ENCODE measurements at places on chromosomes 5 and 9.

DNA sequence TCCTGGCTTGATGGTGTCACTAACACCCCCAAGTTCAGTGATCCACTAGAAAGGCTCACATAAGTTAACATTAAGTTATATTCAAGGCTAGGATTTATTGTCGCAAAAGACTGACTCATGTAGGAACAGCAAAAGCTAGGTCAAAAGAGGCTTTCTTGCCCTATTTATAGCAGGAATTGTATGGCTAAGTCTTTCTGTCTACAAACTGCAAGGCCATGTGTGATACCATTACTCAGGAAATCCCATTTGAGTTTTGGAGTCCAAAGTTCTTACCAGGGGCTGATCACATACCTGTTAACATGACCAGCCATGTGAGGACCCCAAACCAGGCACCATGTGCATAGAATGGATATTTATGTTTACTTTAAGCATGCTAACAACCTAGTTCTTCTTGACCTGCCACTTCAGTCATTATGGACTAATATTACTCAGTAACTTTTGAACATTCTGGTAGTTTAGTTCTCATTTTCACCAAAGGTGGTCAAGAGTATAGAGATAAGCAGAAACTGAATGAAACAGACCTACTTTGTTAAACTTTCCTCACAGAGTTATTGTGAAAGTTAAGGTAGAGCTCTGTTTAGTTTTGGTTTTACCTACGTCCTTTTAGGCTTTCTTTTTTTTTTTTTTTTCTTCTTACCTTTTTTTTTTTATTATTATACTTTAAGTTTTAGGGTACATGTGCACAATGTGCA, 281.1 kb downstream of the FER start:
- no peak for DNase-seq

- DNase-seq = no peak
Observed at GRCh38 chr9:106218427-106218826, 524.1 kb downstream of the TMEM38B start.

GRCh38 chr5:153276151-153276550, 214.3 kb upstream of the GRIA1 start:
- DNase-seq = no peak

DNA sequence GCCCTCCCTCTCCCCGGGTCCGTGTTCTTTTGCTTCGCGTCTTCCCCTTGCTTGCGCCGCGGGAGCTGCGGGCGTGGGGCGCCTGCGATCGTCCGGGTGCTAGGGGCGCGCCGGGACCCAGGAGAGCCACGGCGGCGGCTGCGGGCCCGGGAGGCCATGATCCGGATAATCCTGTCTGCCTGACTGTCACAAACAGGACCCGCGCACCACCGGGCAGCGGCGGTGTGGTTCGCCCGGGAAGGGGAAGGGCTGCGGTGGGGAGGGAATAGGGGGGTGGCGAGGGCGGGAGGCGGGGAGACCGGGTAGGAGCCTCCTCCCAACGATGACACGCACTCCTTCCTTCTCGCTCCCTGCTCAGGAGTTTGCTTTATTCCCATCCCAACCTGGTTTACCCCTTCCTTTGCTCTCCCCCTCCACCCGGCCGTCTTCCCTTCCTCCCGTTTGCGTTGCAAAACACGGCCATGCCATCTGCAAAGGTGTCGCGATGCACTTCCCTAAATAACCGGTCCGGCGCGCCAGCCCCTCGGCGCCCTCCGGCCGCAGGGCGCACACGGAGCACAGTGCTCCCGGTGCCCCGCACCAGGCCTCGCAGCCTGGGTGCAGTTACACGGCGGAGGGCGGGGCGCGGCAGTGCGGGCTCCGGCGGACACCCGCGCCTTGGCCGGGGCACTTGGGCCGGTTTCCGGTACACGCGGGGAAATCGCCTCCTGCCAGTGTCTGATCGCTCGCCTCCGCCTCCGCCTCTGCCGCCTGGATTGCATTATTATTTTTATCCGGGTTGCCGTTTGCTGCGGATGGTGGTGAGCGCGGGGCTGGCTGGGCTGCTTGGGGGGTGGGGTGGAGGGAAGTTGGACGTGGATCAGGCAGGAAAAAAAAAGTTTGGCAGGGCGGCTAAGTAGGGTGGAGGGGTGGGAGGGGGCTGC, 1.5 kb downstream of the SMARCA2 start:
- DNase-seq = no peak

DNA sequence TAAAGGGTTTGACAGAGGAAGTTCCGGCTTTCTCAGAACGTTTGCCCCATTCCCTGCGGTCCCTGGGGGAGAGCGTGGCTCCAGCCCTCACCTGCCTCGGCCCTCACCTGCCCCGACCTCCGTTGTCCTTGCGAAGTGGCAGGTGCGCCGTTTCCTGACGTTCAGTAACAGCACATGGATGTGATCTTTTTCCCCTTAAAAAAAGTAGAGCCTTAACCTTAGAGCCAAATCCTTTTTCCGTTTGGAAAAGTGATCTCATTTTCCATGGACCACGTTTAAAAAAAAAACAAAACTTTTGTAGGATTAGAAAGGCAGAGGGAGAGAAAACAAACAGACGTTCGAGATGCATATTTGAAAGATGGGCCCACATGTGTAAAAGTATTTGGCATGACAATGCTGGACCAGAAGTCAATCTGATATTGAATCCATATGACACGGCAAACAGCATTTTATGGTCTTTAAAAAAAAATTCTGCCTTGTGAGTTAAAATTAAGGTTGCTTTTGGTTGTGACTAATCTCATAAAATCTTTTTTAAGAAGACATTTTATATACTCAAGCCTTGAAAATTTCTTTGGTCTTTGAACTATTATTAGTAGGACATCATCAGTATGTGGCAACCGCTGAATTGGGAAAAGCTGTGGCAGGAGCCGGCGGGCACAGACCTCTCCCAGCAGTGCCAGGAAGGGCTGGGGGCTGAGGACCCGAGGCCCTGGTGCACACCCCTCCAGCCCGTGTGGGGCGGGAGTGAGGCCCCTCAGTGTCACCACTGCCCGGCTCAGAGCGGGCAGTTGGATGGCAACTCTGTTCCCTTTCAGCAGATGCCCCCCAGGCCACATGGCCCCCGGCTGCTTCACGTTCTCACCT, 42.5 kb upstream of the EXOC3 start:
- no peak for DNase-seq

GRCh38 chr5:52692039-52692438, 95.7 kb upstream of the ITGA1 start:
- no peak for DNase-seq

GRCh38 chr5:9251379-9251980, 294.4 kb downstream of the SEMA5A start:
- no peak for DNase-seq

- no peak for DNase-seq
Observed at GRCh38 chr5:137372773-137373160, 126.4 kb downstream of the SPOCK1 start.

DNA sequence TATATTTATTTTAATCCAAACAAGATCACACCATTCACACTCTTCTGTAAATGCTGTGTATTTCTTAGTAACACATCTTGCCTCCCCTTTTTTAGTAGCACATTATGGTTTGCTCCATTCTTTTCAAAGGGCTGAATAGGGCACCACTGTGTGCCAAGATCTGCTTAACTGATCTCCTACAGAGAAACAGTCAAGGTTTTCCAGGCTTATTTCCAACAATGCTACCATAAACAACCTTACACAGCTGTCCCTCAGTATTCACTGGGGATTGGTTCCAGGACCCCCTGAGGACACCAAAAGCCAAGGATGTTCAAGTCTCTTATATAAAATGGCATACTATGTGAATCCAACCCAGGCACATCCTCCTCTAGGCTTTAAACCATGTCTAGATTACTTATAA, 16.5 kb downstream of the GOLM1 start:
- no peak for DNase-seq

DNA sequence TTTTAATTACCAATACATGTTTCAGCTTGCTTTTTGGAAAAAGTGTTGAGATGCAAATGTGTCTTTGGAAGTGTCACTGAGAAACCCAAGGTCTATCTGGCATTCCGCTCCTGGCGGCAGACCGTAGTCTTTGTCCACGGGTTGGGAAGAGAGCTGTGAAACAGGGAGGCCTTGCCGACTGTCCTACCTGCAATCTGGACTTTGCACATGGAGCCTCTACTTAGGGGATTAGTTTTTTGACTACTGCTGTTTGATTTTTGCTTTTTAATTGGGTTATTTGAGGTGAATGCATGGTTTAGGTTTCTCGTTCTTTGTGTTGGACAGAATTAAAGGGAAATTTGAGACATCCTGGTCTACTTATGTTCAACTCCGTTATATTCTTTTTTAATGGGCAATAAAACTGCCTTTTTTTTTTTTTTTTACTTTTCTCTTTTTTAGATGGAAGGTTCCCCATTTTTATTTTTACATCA, 25.7 kb downstream of the TRIO start:
- no peak for DNase-seq

DNA sequence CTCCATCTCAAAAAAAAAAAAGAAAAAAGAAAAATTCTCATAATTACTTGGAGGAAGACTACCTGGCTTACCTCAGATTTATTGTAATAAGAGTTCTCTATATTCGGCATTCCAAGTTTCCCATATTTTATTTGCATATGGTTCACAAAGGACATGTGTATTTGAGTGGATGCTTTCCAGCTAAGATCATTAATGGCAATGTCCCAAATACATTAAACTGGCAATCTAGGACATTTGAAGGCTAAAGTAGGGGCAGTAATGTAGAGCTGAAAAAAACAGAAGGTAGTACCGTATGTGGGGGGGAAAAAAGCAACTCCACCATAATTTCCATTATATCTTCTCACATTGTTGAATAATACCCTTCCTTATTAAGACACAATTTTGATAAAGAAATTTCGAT, 4.9 kb downstream of the TUT7 start:
- DNase-seq = no peak

- no peak for DNase-seq
Observed at GRCh38 chr9:89659891-89660685, 55.3 kb downstream of the GADD45G start.

- no peak for DNase-seq
Observed at GRCh38 chr5:150778517-150779396, at the start of gene SMIM3. TSS of gene SMIM3 (plus strand) at chr5:150778757. CDS start at chr5:150795441, 16,684 bp downstream.

DNA sequence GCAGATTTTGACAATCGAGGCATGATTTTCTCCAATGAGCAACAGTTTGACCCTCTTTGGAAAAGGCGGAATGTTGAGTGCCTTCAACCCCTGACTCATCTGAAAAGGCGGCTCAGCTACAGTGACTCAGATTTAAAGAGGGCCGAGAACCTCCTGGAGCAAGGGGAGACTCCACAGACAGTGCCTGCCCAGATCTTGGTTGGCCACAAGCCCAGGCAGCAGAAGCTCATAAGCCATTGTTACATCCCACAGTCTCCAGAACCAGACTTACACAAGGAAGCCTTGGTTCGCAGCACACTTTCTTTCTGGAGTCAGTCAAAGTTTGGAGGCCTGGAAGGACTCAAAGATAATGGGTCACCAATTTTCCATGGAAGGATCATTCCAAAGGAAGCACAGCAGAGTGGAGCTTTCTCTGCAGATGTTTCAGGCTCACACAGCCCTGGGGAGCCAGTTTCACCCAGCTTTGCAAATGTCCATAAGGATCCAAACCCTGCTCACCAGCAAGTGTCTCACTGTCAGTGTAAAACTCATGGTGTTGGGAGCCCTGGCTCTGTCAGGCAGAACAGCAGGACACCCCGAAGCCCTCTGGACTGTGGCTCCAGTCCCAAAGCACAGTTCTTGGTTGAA, 13.6 kb downstream of the PTPDC1 start:
- no peak for DNase-seq

GRCh38 chr5:5794118-5794560, 371.7 kb downstream of the ICE1 start:
- no peak for DNase-seq

DNA sequence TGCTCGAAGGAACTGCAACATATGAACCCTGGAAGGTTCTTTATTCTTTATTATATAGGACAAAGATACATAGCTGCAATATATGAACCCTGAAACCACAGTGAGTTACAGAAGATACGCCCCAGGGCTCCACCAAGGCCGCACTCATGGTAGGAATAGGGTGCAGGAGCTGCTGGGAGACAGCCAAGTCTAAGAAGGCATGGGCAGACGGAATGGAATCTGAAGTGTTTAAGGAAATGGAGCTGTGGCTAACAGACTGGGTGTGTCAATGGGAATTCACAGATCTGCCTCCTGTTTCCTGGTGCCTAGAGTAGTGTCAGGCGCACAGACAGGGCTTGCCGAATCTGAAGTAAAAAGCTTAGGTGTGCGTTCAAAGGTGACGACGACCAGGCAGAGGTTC, 286.4 kb downstream of the DENND1A start:
- DNase-seq = no peak

GRCh38 chr9:101029315-101030085, 973 bp downstream of the PLPPR1 start:
- DNase-seq = no peak

GRCh38 chr9:80811656-80812055, 877.7 kb downstream of the TLE1 start:
- no peak for DNase-seq

- DNase-seq = no peak
Observed at GRCh38 chr9:116480700-116481099, 206.4 kb upstream of the TRIM32 start.

GRCh38 chr5:108074626-108075025, 307.3 kb downstream of the FBXL17 start:
- no peak for DNase-seq

GRCh38 chr5:73352649-73353230, 95.8 kb downstream of the FOXD1 start:
- DNase-seq = no peak

DNA sequence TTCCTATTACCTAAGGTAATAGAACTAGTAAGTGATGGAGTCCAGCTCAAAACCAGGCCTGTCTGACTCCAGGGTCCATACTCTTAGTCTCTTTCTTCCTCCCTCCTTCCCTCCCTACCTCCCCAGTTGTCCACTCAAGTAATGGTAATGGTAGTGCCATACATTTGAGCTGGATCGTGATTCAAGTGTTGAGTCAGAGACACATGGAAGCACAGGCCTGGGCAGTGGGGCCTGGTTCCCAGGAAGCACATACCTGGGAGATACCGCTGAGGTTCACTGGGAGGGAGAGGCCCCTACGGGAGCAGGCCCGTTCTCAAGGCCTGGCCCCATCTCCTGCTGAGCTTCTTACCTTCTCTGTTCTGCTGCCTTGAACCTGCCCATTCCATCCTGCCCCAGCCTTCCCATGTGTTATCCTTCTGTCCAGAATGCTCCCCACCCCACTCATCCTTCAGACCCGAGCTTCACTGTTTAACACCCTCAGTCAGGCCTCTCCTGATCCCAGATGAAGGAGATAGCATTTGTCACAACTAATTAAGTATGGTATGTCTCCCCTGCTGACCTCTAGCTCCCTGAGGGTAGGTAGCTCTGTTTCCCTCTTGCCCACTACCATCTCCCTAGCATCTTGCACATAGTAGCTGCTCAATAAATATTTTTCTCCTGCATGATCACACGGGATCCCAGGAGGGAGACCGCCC, 13.8 kb downstream of the URM1 start:
- no peak for DNase-seq

All from GM18507 (cell line).